ENCODE measurements at places on chromosomes 11 and 22. TPM values are rescaled to one million over a fixed set of nuclear protein-coding genes. Genes with fewer than 3 reads are reported as not detected.

Gene KCNJ11
- polyA plus RNA-seq, result 15.0 TPM

- no peak for DNase-seq
Measured at GRCh38 chr22:36367479-36367878, 20.3 kb downstream of the MYH9 start.

- no peak for DNase-seq
Measured at GRCh38 chr22:45073064-45073463, 63.3 kb upstream of the PHF21B start.

Gene CBLIF
- not detected for polyA plus RNA-seq

Gene CD3E
- 0.62 TPM for polyA plus RNA-seq

Gene PRAME
- polyA plus RNA-seq, result not detected

- DNase-seq, result no peak
Measured at GRCh38 chr11:112412383-112412782, 151.7 kb upstream of the PLET1 start.

- DNase-seq, result no peak
Measured at GRCh38 chr11:124311670-124312069, 2.1 kb downstream of the OR8D1 start.

Gene RNF141
- 6.7 TPM for polyA plus RNA-seq

DNA sequence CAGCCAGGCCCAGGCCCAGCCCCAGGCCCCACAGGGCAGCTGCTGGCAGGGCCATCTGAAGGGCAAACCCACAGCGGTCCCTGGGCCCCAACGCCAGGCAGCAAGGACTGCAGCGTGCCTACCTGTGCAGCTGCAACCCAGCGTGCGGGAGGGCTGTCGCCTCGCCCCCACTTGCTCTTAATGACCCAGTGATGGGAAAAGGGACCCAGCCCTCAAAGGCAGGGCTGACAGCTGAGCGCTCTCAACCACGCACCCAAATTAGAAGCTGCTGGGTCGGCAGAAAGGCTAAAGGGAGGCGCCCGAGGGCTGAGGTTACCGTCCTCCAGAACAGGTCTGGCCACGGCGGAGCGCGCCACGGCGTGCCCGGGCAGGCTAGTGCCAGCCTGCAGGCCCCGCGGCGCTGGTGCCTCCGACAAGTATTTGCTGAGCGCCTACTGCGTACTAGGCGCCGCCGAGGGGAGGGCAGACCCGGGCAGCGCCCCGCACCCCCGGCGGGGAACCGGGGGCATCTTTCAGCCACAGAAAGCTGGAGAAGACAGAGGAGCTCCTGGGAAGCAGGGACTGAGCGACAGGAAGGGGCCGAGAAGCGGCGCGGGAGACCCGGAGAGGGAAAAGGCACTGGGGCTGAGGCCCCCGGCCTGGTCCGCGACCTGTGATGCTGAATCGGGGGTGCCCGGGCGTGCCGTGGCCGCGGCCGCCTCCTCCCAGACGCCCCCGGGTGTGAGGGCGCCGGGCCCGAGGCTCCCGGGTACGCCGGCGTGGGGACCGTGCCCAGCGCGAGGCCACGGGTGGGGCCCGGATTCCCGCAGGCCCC, 773 bp downstream of the HRAS start:
- no peak for DNase-seq

GRCh38 chr11:106193956-106194355, 116.5 kb downstream of the AASDHPPT start:
- DNase-seq, result no peak

Gene POU2AF2
- not detected for polyA plus RNA-seq

DNA sequence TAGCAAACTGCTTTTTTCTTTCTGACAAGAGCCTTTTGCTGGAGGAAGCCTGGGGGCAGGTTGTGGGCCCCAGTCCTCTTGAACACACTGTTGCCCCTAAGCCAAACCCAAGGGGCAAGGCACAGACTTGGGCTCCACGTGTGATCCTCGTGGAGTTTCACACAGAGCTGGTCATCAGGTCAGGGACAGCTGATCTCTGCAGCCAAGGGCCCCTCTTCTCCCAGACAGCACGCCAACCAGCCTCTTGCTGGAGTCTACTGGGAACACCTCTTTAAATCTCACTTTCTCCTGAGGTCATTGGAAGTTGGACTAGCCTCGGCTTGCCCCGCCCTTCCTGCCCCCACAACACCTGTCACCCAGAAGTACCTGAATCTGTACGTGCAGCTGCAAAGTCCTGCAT, 39.8 kb downstream of the C11orf58 start:
- no peak for DNase-seq

Gene SAA4
- not detected for polyA plus RNA-seq

Gene LBHD1
- 1.6 TPM for polyA plus RNA-seq

DNA sequence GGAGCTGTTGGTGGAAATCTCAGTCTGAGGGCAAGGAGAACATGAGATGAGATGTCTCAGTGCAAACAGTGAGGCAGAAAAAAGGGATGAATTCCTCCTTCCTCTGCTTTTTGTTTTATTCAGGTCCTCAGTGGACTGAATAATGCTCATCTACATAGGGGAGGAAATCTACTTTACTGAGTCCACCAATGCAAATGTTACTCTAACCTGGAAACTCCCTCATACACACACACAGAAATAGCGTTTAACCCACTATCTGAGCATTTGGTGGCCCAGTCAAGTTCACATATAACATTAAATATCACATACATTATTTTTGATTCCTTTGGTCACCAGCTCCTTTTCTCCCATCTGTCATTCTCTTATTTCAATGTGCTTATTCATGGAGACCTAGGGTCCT, 418.8 kb downstream of the TMEM135 start:
- no peak for DNase-seq

- peak; percentile 29 for DNase-seq
Measured at GRCh38 chr11:128621601-128622501, 34.5 kb upstream of the ETS1 start.

DNA sequence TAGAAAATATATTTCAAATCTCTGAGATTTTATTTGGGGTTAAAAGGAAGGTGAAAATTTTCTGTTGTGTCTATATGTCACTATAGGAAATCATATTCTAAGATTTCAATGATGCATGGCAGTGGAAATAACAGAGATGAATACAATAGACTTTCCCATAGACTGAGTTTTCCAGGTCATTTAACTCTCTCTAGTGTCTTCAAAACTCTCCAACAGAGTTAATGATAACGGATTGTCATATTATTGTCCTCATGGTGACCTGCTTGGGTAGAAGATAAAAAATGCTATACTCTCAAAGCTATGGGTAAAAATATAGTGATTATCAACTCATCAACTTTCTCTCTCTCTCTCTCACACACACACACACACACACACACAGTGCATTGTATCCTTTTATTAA, 312.9 kb downstream of the CNTN5 start:
- DNase-seq, result no peak

DNA sequence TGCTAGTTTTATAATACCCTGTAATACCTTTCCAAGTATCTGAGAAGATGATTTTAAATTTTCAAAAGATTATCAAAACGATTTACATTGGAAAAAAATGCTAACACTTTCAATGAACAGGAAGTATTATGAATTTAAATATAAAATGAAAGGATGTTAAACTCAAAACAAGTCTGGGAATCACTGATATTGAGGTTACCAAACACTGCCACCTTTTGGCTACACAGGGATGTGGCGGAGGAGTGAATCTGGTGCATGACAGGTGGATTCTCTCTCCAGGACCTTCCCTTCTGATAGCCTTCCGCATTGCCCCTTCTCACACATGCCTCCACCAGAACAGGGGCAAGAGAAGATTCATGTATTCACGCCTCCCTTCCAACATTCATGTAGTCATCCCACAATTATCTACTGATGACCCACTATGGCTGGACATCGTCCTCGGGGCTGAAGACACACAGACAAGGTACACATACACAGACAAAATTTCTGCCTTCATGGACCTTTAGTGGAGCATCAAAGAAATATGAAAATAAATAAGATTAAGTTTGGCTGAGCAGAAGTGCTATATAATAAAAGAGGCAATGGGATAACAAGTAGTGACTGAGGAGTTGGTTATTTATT, 34.7 kb downstream of the ATG16L2 start:
- no peak for DNase-seq

Gene OTOG
- not detected for polyA plus RNA-seq

Gene BACE1-AS
- polyA plus RNA-seq, result 20.0 TPM

- DNase-seq, result no peak
Measured at GRCh38 chr22:43917521-43917920, 6.1 kb upstream of the PNPLA3 start.

- DNase-seq, result no peak
Measured at GRCh38 chr11:11998091-11998781, 10.2 kb downstream of the DKK3 start.

- no peak for DNase-seq
Measured at GRCh38 chr22:42396621-42397331, 35.4 kb downstream of the NFAM1 start.

DNA sequence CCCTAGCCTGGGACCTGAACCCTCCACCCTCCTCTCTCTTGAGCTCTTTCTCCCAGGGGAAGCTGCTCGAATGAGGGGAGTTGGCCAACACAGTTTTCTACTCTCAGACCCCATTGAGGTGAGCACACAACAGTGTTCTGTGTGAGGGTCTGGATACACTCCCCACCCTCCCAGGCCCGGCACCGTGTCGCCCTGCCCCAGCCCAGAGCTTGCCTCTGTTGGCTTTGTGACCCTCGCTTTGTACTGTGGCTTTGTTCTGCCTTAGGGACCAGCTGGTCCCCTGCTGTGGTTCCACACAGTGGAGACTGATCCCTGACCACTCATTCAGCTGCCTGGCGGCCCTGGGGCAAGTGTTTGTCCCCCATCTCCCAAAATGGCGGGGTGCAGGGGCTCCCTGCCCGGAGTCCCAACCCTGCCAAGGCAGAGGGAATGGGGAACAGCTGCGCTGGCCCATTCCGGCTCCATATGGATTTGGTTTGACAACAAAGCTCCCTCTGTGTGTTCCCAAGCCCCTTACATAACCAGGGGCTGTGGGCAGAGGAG, 8.3 kb downstream of the ST3GAL4 start:
- DNase-seq, result no peak

- no peak for DNase-seq
Measured at GRCh38 chr11:122359081-122359571, 243.1 kb upstream of the BLID start.

- no peak for DNase-seq
Measured at GRCh38 chr11:13923182-13923581, 39.3 kb upstream of the SPON1 start.

DNA sequence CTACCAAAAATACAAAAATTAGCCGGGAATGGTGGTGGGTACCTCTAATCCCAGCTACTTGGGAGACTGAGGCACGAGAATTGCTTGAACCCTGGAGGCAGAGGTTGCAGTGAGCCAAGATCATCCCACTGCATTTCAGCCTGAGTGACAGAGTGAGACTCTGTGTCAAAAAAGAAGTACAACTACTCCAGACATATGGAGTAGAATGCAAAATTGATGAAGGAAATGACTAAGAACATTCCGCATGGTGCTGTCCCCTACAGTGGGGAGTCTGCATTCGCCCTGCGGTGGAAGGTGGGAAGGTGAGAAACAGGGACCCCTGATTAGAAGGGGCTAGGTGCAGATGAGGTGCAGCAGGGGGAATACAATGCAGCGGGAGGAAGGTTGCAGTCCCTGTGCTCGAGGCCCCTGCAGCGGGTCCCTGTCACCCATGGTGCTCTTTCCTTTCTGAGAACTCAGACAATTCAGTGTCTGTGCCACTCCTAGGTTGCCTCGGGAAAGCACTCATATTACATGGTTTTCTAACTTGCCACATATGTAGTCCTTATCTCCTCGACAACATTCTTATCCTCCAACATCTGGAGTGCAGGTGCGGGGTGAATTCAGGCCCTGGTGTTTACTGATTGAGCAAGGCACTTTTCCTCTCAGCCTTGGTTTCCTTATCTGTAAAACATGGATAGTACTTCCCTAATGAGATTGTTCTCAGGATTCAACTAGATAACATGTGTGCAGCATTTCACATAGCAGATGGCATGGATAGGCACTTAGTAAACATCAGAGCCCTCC, 5.2 kb downstream of the POLD4 start:
- no peak for DNase-seq

DNA sequence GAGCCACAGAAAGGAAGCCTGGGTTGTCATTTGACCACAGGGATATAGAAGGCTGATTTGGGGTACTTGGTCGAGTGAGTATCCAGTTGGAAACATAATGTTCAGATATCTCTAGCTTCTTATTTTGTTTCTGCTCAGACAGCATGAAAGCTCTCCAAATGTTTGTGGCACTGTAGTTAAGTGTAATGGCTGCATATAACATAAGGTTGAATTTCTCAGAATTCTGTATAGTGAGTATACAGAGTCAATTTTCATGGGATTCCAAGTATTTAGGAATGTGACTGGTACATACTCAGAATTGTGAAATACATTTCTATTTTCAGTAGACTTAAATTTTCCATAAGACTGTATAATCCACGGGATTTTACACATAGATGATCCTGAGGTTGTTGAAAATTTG, 2102.1 kb upstream of the RAG2 start:
- no peak for DNase-seq

Gene NTM
- polyA plus RNA-seq, result 0.43 TPM

DNA sequence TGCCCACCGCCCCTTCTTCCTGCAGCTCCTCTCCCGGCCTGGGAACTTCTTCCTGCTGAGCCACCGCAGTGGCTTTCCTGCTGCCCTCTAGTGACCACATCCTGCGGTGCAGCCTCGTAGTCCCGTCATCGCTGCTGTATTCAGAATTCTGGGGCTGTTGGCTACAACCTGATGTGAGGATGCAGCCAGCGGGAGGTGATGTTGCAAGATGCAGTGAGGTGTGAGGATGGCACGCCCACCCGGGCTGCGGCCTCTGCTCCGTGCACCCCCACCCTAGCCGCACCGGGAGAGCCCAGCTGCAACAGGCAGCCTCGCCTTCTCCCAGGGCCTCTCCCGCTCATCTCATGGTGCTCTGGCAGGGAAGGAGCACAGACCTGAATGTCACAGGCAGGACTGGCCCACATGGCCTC, 10.1 kb downstream of the CHST1 start:
- peak; percentile 81 for DNase-seq

- no peak for DNase-seq
Measured at GRCh38 chr11:68431984-68432645, 28.4 kb upstream of the PPP6R3 start.

GRCh38 chr11:128431931-128432330, 155.4 kb downstream of the ETS1 start:
- DNase-seq, result no peak

DNA sequence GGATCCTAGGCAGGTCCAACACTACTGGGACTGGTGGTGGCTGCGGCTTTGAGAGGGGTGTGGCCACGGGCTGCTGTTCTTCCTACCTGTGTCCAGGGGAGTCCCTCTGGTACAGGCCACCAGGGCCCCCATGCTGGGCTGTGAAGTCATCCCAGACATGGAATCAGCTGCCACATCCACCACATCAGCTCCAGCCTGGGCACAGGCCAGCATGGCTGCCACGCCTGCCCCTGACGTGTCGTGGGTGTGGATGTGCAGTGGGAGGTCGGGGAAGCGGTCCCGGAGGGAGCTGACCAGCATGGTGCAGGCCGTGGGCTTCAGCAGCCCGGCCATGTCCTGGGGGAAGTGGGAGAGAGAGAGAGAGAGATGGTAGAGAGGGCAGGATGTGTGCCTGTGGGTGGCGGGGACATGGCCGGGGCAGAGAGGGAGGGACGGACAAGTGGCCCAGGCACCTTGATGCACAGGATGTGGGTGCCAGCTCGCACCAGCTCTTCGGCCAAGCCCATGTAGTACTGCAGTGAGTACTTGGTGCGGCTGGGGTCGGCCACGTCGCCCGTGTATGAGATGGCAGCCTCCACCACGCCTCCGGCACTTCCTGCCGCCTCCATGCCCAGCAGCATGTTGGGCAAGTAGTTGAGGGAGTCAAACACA, 6.2 kb upstream of the LRFN4 start:
- no peak for DNase-seq

Gene CATSPER1
- 0.17 TPM for polyA plus RNA-seq

Gene GVQW3
- polyA plus RNA-seq, result 0.37 TPM

GRCh38 chr11:85822814-85823213, 11.9 kb upstream of the SYTL2 start:
- DNase-seq, result no peak

All from heart right ventricle (tissue), 16 donors.